ENCODE measurements at places on chromosomes 6 and 20. TPM values are rescaled to one million over a fixed set of nuclear protein-coding genes. Genes with fewer than 3 reads are reported as not detected.

PM20D2 gene
- 15.5 TPM for total RNA-seq

COMMD7 gene
- 22.2 TPM for total RNA-seq

CCR6 gene
- total RNA-seq, result not detected

- DNase-seq, result no peak
- no peak overlapping the region for H3K4me3 ChIP-seq
- H3K36me3 ChIP-seq, result no peaks in the 10 kb centered on the region
- H3K27me3 ChIP-seq, result peaks cover 11% of the 10 kb centered on the region
- H3K4me1 ChIP-seq, result no peaks in the 10 kb centered on the region
These were observed 2.4 kb upstream of the IRF4 start for GRCh38 chr6:389143-389542.

- H3K27me3 ChIP-seq, result no peaks in the 10 kb centered on the region
- H3K4me3 ChIP-seq, result no peak overlapping the region
- no peak overlapping the region for H3K27ac ChIP-seq
- H3K4me1 ChIP-seq, result no peaks in the 10 kb centered on the region
These were observed 23.5 kb upstream of the ATRN start for GRCh38 chr20:3447321-3447720.

- no peak overlapping the region for H3K27ac ChIP-seq
- H3K36me3 ChIP-seq, result no peaks in the 10 kb centered on the region
- no peak overlapping the region for H3K4me3 ChIP-seq
- no peaks in the 10 kb centered on the region for H3K27me3 ChIP-seq
- H3K4me1 ChIP-seq, result no peaks in the 10 kb centered on the region
- no peak for DNase-seq
These were observed 273.9 kb downstream of the RFPL4B start for GRCh38 chr6:112620812-112621569.

- peaks cover 12% of the 10 kb centered on the region for H3K4me1 ChIP-seq
- no peaks in the 10 kb centered on the region for H3K27me3 ChIP-seq
- H3K36me3 ChIP-seq, result no peaks in the 10 kb centered on the region
- H3K27ac ChIP-seq, result no peak overlapping the region
These were observed 6.1 kb downstream of the RAMACL start for GRCh38 chr6:166580076-166581050.

DNA sequence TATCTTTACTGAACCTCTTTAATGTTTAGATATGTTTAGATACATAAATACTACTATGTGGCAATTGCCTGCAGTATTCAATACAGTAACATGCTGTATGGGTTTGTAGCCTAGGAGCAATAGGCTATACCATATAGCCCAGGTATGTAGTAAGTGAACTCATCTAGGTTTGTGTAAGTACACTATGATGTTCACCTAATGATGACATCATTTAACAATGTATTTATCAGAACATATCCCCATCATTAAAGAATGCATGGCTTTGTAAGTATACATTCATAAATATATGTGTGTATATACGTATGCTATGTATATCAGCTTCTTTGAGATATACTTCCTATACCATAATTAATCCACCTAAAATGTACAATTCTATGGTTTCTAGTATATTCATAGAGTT lies 631.2 kb upstream of the MAN1A1 start:
- no peak overlapping the region for H3K27ac ChIP-seq
- DNase-seq, result no peak
- H3K4me3 ChIP-seq, result no peak overlapping the region
- H3K4me1 ChIP-seq, result no peaks in the 10 kb centered on the region
- no peaks in the 10 kb centered on the region for H3K27me3 ChIP-seq
- H3K36me3 ChIP-seq, result no peaks in the 10 kb centered on the region

DNA sequence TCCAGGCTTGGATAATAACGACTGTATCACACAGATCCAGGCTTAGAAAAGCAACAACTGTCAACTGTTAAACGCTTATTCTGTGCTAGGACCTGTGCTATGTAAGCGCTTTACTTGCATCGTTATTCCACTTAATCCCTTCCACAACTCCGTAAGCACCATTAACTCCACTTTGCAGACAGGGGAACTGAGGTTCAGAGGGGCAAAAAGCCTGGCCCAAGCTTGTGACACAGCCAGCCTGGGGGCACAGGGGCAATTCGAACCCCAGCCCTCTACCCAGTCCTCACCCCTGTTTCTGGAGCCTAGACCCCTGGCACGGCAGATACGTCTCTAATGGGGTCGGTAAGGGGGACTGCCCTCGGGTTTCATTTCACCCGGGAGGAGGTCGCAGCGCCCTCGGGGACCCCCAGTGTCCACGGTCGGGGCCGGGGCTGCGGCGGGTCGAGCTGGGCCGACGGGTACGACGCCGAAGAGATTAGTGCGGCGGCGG lies 411 bp downstream of the DSN1 start:
- H3K4me1 ChIP-seq, result no peaks in the 10 kb centered on the region
- H3K36me3 ChIP-seq, result no peaks in the 10 kb centered on the region
- H3K4me3 ChIP-seq, result peak overlapping the region; percentile 62
- H3K27ac ChIP-seq, result peak overlapping the region; percentile 95
- no peak for DNase-seq
- H3K27me3 ChIP-seq, result no peaks in the 10 kb centered on the region

DNA sequence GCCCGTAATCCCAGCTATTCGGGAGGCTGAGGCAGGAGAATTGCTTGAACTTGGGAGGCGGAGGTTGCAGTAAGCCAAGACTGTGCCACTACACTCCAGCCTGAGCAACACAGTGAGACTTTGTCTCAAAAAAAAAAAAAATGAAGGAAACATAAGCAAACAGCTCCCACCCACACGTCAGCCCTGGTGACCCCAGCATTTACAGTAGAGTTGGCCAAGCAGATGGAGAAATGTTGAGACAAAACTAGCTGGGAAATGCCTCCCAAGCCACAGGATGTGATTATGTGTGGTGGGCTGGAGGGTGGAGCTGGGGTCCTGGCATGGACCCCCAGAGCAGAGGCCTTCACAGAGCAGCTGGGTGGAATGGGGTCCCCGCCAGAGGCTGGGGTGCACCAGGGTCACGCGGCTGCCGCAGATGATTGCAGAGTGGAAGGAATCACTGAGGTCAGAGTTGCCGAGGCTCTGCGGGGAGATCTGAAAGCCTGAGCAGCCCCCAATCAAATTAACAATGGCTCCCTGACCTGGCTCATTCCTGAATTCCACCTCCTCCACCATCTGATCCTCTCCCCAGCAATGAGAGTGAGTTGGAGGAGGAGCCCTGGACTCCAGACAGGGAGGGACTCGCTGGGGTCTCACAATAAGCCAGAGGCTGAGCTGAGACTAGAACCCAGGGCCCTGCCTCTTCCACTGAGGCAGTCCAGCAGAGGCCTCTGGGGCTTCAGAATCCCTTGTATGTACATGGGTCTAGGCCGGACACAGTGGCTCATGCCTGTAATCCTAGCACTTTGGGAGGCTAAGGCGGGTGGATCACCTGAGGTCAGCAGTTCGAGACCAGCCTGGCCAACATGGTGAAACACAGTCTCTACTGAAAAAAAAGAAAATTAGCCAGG lies 34.7 kb upstream of the TGM2 start:
- no peaks in the 10 kb centered on the region for H3K4me1 ChIP-seq
- no peak overlapping the region for H3K27ac ChIP-seq
- no peaks in the 10 kb centered on the region for H3K27me3 ChIP-seq
- no peak for DNase-seq
- H3K36me3 ChIP-seq, result no peaks in the 10 kb centered on the region

- no peak for DNase-seq
- H3K4me1 ChIP-seq, result peaks cover 49% of the 10 kb centered on the region
- H3K4me3 ChIP-seq, result no peak overlapping the region
These were observed 72.9 kb downstream of the FYN start for GRCh38 chr6:111800259-111800765.

- H3K27me3 ChIP-seq, result no peaks in the 10 kb centered on the region
- H3K36me3 ChIP-seq, result peaks cover 17% of the 10 kb centered on the region
- H3K27ac ChIP-seq, result no peak overlapping the region
- H3K4me3 ChIP-seq, result no peak overlapping the region
These were observed 82.1 kb upstream of the LTV1 start for GRCh38 chr6:143761074-143761473.

DNA sequence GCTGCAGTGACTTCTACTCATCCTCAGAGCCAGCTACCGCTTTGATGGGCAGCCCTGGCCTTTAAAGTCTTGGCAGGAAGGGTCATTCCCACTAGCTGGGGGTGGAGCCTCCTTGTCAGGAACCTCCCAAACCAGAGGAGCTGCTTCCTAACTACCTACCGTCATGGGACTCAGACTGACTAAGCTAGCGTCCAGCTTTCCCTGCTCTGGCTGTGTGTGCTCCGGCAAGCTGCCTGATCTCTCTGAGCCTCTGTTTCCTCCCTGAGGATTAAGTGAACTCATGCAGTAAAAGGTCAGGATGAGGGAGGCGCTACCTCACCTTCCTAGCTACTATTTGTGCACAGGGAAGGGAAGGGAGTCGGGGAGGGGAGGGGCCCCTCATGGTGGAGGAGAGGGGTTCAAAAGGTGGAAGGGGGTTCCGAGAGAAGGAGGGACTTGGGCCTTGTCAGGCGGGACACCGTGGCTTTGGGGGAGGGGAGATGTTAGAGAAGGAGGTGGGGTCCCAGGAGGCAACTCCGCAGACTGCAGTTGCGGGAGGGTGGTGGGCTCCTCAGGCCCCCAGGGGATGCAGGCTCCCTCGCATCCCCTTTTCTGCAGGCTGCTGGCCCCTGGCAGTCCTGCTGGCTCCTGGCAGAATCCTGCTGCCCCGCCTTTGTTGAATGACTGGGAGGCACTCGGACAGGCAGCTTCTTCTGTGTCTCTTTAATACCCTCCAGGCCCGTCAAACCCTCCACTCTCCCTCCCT lies 9.8 kb downstream of the DUSP15 start:
- no peaks in the 10 kb centered on the region for H3K36me3 ChIP-seq
- H3K4me3 ChIP-seq, result peak overlapping the region; percentile 58
- H3K27me3 ChIP-seq, result no peaks in the 10 kb centered on the region

GRCh38 chr6:118881440-118882313 lies 12.3 kb upstream of the ASF1A start:
- H3K4me1 ChIP-seq, result peaks cover 10% of the 10 kb centered on the region
- DNase-seq, result no peak
